ENCODE measurements at places on chromosomes 5 and 9. TPM values are rescaled to one million over a fixed set of nuclear protein-coding genes. Genes with fewer than 3 reads are reported as not detected.

- H3K27me3 ChIP-seq, result no peaks in the 10 kb centered on the region
- H3K36me3 ChIP-seq, result no peaks in the 10 kb centered on the region
- H3K4me1 ChIP-seq, result peaks cover 40% of the 10 kb centered on the region
- H3K27ac ChIP-seq, result no peak overlapping the region
Measured at GRCh38 chr5:53037141-53037859, 48.1 kb downstream of the ITGA2 start.

The SLC4A9 gene
- 0.23 TPM for total RNA-seq

GRCh38 chr9:125674981-125675973, 31.7 kb downstream of the MAPKAP1 start:
- H3K27me3 ChIP-seq, result no peaks in the 10 kb centered on the region
- no peak overlapping the region for H3K4me3 ChIP-seq
- H3K27ac ChIP-seq, result no peak overlapping the region

DNA sequence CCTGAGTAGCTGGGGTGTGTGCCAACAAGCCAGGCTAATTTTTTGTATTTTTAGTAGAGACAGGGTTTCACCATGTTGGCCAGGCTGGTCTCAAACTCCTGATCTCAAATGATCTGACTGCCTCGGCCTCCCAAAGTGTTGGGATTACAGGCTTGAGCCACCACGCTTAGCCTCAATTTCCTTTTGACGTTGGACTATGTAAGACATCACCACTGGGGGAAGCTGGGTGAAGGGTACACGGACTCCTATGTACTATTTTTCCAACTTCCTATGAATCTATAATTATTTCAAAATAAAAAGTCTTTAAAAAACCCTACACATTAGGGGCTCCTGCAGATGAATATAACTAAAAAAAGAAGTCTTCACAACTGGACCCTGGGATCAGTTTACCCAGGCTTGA, 44.0 kb downstream of the NKX2-5 start:
- H3K4me1 ChIP-seq, result no peaks in the 10 kb centered on the region
- H3K4me3 ChIP-seq, result no peak overlapping the region
- H3K27me3 ChIP-seq, result no peaks in the 10 kb centered on the region

The ARHGEF28 gene
- total RNA-seq, result 22.3 TPM

- H3K36me3 ChIP-seq, result no peaks in the 10 kb centered on the region
- no peak overlapping the region for H3K4me3 ChIP-seq
- peaks cover 17% of the 10 kb centered on the region for H3K27me3 ChIP-seq
- H3K27ac ChIP-seq, result no peak overlapping the region
Measured at GRCh38 chr5:38379350-38379937, 121.1 kb downstream of the EGFLAM start.

The MYOZ3 gene
- total RNA-seq, result 1.7 TPM

The GRXCR2 gene
- not detected for total RNA-seq

The SPATA31C2 gene
- total RNA-seq, result not detected

- H3K27me3 ChIP-seq, result no peaks in the 10 kb centered on the region
- DNase-seq, result peak; percentile 50
- H3K4me3 ChIP-seq, result no peak overlapping the region
- no peak overlapping the region for H3K27ac ChIP-seq
- no peaks in the 10 kb centered on the region for H3K36me3 ChIP-seq
- no peaks in the 10 kb centered on the region for H3K4me1 ChIP-seq
Measured at GRCh38 chr5:135013947-135014570, 20.0 kb downstream of the PITX1 start.

DNA sequence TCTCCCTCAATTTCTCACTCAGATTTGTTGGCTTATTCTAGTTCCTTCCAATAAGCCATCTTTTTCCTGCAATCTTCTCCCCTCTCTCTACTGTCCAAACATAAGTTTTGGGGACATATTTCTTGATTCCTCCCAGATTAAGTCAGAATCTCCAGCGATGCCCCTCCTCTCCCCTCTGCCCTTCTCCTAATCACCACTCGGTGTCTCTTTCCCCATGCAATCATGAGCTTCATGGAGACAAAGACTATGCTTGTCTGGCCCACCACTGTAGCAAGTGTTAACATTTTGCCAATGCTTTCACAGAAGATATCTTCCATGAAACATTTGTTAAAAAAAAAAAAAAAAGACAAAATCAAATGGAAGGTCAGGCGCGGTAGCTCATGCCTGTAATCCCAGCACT, 42.4 kb downstream of the PDE6A start:
- H3K36me3 ChIP-seq, result no peaks in the 10 kb centered on the region
- no peak for DNase-seq
- H3K4me1 ChIP-seq, result no peaks in the 10 kb centered on the region

DNA sequence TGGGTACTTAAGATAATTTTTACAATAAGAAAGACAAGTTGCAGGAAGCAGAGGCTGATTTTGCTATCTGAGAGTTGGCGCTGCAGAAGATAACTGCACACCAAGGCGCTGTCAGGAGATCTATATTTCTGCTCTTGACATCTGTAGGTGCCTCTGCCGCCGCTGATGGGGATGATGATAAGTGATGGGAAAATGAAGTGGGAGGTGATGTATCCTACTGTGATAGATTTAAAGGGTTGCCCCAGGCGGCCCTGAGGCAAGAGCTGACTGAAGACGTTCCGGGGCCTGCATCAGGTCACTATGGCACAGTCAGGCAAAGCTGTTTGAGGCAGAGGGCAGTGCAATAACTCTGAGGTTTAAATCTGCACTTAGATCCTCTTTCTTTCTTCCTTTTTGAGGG, 78.1 kb downstream of the SNCAIP start:
- H3K4me1 ChIP-seq, result no peaks in the 10 kb centered on the region
- H3K27me3 ChIP-seq, result no peaks in the 10 kb centered on the region
- H3K4me3 ChIP-seq, result no peak overlapping the region
- H3K27ac ChIP-seq, result no peak overlapping the region
- H3K36me3 ChIP-seq, result no peaks in the 10 kb centered on the region

DNA sequence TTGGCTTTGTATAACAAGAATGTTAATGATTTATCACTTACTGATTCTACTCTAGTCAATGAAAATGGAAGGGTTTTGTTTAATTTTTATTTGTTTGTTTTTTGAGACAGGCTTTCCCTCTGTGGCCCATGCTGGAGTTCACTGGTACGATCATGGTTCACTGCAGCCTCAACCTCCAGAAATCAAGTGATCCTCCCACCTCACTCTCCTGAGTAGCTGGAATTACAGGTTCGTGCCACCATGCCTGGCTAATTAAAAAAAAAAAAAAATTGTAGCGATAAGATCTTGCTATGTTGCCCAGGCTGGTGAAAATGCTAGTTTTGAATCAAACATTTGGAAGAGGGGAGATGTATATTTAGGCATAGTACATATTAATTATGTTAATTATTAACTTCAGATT, 209.4 kb downstream of the NFIB start:
- H3K27ac ChIP-seq, result no peak overlapping the region
- no peaks in the 10 kb centered on the region for H3K4me1 ChIP-seq
- DNase-seq, result no peak
- no peaks in the 10 kb centered on the region for H3K36me3 ChIP-seq

The FOXD4L5 gene
- 0.41 TPM for total RNA-seq

The HOMER1 gene
- 7.4 TPM for total RNA-seq

DNA sequence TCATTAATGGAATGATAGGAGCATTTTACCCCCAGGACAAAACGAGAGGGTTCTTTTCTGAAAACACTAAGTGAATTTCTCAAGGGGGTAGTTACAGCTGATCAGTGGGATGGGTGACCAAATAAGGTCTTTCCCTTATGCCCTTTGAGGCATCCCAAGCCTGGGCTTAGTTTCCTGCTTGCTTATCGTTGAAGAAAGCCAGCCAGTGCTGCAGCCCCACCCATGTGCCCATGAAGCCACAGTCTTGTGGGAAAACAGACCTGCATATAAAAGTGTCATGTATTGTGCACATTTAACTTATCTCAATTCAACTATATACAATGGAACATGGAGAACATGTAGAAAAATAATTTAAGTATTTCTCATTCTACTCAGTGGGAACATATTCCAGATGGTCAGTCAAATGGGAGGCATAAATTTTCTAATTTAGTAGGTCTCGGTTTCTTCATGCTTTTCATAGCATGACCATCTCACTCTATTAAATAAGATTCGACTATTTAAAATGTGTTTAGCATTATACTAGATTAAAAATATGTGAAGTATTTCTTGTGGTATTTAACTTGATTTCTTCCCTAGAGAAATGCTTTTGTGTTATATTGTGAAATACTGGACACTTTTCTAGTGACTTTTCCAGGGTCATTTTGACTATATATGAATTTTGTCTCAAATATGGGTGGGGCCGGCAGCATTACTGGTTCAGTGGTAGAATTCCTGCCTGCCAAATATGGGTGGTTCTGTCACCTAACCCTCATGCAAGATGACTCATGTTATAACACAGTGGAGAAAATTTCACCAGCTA, 189.7 kb upstream of the SGCD start:
- no peak for DNase-seq
- no peaks in the 10 kb centered on the region for H3K36me3 ChIP-seq
- no peaks in the 10 kb centered on the region for H3K4me1 ChIP-seq
- no peak overlapping the region for H3K27ac ChIP-seq

- no peak overlapping the region for H3K27ac ChIP-seq
- H3K4me1 ChIP-seq, result peaks cover 33% of the 10 kb centered on the region
- DNase-seq, result no peak
- no peaks in the 10 kb centered on the region for H3K27me3 ChIP-seq
- H3K4me3 ChIP-seq, result no peak overlapping the region
- H3K36me3 ChIP-seq, result peaks cover 6% of the 10 kb centered on the region
Measured at GRCh38 chr5:151755383-151755782, 3.0 kb downstream of the ATOX1 start.

- no peak overlapping the region for H3K27ac ChIP-seq
- H3K4me3 ChIP-seq, result no peak overlapping the region
- no peak for DNase-seq
- no peaks in the 10 kb centered on the region for H3K27me3 ChIP-seq
- H3K4me1 ChIP-seq, result no peaks in the 10 kb centered on the region
Measured at GRCh38 chr9:112158656-112159367, 16.3 kb downstream of the SUSD1 start.

The DOCK8 gene
- 83.4 TPM for total RNA-seq

The PCDHA3 gene
- total RNA-seq, result 1.3 TPM

GRCh38 chr9:106972082-106972481, 109.1 kb downstream of the ZNF462 start:
- no peaks in the 10 kb centered on the region for H3K4me1 ChIP-seq
- no peaks in the 10 kb centered on the region for H3K27me3 ChIP-seq
- no peak overlapping the region for H3K4me3 ChIP-seq

DNA sequence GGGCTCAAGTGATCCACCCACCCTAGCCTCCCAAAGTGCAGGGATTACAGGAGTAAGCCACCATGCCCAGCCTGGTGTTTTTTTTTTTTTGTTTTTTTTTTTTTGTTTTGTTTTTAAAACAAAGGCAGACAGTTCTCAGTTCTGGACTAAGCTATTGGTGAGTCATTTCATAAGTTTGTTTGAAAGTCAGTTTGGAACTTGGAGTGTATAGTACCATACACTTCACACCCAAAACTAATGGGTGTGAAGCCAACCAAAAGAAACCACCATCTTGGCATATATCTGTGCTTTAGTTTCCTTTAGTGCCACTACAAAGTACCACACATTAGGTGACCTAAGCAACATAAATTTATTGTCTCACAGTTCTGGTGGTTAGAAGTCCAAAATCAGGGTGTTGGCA, 13.4 kb downstream of the MAST4 start:
- no peaks in the 10 kb centered on the region for H3K36me3 ChIP-seq
- H3K27me3 ChIP-seq, result no peaks in the 10 kb centered on the region
- DNase-seq, result no peak

- H3K4me3 ChIP-seq, result no peak overlapping the region
- H3K27ac ChIP-seq, result no peak overlapping the region
- no peaks in the 10 kb centered on the region for H3K27me3 ChIP-seq
Measured at GRCh38 chr9:137449931-137450538, 8.9 kb upstream of the ENTPD8 start.

DNA sequence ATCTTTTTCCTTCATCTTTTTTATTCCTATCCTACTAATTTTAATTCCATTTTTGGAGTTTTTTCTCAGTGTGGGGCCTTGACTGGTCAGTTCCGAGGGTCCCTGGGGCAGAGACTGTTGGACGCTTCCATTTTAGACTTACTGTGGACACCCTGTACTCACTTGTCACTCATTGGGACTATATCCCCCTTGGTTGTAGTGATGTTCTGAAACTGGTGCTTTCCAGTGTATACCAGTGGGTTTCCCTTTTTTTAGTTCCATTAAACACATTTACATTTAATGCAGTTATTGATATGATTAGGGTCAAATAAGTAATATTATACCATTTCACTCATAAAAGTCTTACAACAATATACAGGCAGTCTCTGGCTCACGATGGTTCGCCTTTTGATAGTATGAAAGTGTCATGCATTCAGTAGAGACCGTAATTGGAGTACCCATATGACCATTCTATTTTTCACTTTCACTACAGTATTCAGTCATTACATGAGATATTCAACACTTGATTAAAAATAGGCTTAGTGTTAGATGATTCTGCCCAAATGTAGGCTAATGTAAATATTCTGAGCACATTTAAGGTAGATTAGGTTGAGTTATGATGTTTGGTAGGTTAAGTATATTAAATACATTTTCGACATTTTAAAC, 46.0 kb downstream of the CNOT6 start:
- H3K36me3 ChIP-seq, result peaks cover 5% of the 10 kb centered on the region
- H3K4me3 ChIP-seq, result no peak overlapping the region
- H3K27ac ChIP-seq, result no peak overlapping the region
- DNase-seq, result no peak

DNA sequence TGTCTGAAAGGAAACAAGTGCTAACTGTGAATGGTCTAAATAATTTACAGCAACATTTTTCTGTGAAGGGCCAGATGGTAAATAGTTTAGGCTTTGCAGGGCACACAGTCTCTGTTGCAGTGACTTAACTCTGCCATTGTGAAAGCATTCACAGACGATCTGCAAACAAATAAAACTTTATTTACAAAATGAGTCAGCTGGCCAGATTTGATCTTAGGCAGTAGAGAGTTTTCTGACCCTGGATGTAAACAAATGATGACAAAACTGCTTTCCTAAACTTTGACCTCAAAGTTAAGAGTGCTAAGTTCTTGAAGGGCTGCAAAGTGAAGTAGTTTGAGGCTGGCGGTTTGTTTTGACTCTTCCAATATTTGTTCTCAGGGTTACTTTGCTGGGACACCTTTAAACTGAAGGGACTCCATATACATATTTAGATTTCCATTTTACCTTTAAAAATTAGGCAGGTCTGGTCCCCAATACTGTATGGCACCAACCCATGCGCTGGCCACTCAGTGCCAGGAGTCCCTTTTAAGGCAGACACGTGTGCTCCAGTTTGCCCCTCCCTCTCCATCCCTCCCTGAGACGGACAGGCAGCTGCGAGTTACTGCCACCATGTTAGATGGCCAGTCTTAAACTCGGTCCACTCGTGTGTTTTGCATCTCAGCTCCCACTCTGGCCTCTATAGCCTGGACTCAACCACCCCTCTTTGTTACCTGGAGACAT, 4.0 kb upstream of the ADAMTS16 start:
- no peaks in the 10 kb centered on the region for H3K36me3 ChIP-seq
- no peak overlapping the region for H3K4me3 ChIP-seq
- peaks cover 21% of the 10 kb centered on the region for H3K27me3 ChIP-seq
- H3K27ac ChIP-seq, result no peak overlapping the region
- no peak for DNase-seq

DNA sequence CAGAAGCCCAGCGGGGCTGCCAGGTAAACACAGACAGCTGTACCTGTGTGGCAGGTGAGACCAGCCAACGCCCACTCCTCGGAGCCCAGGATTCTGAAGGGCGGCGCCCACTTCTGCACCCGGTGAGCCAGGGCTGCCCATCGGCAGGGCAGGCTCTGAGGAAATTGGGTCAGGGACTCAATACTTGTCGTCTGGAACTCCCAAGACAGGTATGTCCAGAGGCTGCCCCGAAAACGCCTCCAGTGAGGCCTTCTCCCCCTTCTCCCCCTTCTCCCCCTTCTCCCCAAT, 19.8 kb downstream of the GLT6D1 start:
- H3K27ac ChIP-seq, result no peak overlapping the region
- DNase-seq, result no peak
- no peak overlapping the region for H3K4me3 ChIP-seq

Data from upper lobe of right lung (tissue), 1 donor.